ENCODE measurements at places on chromosomes 13 and 19.

GRCh38 chr19:30367421-30367820 lies 4.8 kb upstream of the ZNF536 start:
- DNase-seq = no peak

- no peak for DNase-seq
Measured at GRCh38 chr19:13795595-13796300, 505 bp downstream of the ZSWIM4 start.

- no peak for DNase-seq
Measured at GRCh38 chr19:36072081-36072480, 17.4 kb downstream of the WDR62 start.

- no peak for DNase-seq
Measured at GRCh38 chr19:35305181-35305580, 13.2 kb downstream of the MAG start.

DNA sequence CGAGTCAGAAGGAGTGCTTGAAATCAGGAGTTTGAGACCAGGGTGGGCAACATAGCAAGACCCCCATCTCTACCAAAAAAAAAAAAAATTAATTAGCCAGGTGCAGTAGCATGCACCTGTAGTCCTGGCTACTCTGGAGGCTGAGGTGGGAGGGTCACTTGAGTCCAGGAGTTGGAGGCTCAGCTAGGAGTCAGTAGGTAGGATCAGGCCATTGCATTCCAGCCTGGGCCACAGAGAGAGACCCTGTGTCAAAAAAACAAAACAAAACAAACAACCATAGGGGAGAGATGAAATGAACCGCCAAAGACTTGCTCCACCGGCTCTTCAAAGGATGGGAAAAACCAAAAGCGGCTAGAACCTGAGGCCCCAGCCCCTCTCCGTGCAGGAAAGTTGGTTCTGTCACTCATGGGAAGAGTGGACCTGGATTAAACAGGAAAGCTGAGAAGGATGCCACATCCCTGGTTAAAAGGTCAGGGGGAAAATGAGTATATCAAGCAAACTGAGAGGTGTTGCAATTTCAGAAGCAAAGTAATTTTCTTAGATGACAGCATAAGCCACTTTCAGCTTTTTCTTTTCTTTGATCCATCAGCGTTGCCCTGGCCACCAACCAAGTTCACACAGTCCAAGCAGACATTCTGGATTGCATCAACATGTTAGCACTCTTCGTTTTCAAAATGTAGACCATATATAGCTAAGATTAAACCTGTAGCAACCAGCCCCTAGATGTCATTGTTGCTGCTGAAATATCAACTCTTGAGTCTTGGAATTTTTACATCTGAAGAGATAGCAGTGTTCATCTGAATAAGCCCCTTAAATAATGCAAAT lies 8.9 kb upstream of the ZNF507 start:
- no peak for DNase-seq

DNA sequence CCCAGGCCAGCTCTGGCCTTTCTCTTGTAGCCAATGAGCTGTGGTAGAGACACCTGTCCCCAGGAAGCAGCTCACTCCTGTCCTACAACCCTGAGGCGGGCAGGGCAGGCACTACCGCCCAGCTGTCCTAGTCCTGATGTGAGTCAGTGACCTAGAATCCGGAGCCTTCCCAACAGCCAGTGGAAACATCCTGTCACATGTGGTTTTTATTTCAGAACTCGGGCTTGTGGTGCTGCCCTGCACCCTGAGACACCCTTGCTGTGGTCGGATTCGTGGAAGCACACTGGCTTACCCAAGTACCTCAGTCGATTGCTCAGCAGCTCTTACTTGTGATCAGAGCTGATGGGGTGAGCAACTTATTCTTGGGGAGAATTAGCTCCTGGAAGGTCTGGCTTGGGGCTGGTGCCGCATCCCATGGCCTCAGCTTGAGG lies 83.6 kb upstream of the ARHGEF7 start:
- DNase-seq = no peak

- no peak for DNase-seq
Measured at GRCh38 chr19:34963573-34964406, at the start of gene ZNF792. ZNF792 (minus strand) TSS chr19:34964229; CDS start chr19:34963662, 567 bp downstream.

GRCh38 chr13:111962431-111962891 lies 104.5 kb upstream of the SOX1 start:
- no peak for DNase-seq

DNA sequence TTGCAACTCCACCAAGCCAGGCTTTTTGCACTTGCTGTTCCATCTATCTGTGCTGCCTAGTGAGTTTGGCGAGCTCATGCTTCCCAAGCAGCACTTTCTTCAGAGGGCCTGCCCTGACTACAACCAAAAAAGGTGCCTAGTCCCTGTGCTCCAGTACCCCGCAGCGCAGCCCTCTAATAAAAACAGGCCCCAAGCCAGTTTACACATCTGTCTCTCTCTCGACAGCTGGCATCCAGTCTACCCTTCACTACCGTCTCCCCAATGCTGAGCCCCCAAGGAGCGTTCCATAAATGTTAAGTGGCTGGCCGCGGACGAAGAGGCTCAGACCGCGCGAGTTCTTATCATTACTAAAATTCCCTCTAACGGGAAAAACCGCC lies 512 bp downstream of the MED4 start:
- DNase-seq = no peak

- DNase-seq = no peak
Measured at GRCh38 chr13:48210178-48210577, 22.8 kb upstream of the ITM2B start.

DNA sequence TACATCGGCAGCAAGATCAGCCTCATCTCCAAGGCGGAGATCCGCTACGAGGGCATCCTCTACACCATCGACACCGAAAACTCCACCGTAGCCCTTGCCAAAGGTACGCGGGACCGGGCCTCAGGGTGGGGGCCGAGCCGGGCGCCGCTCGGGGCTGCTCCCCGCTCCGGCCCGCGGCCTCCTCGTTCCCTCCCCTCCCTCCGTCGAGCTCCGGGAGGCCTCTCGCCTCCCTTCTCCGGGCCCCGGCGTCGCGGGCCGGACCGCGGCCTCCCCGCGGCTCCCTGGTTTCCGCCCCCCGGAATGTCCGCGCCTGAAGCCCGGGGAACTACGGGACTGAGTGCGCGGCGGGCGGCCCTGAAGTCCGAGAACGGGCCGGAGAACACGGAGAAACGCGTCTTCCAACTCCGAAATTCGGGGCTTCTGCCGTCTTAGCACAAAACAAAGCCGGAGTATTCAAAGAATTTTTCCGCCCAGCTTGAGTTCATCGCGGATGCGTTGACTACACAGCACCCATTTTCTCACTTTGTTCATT lies 423 bp downstream of the LSM14A start:
- DNase-seq = no peak

DNA sequence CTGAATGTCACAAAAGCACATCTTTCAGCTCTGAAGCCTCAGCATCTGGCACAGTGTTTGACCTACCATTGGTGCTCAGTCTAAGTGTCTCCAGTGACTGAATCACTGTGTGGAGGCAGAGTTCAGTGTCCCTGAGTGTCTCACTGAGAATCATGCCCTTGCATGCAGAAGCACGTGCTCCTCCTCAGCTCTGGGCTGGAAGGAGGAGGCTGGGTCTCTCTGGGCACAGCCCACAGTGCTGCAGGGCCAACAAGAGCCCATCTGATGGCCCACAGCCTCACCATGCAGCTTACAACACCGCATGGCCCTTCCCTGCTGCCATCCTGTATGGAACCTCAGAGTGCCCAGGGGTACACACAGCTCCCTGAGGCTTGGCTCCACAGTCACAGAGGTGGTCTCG lies 86.1 kb downstream of the TEX26 start:
- no peak for DNase-seq

DNA sequence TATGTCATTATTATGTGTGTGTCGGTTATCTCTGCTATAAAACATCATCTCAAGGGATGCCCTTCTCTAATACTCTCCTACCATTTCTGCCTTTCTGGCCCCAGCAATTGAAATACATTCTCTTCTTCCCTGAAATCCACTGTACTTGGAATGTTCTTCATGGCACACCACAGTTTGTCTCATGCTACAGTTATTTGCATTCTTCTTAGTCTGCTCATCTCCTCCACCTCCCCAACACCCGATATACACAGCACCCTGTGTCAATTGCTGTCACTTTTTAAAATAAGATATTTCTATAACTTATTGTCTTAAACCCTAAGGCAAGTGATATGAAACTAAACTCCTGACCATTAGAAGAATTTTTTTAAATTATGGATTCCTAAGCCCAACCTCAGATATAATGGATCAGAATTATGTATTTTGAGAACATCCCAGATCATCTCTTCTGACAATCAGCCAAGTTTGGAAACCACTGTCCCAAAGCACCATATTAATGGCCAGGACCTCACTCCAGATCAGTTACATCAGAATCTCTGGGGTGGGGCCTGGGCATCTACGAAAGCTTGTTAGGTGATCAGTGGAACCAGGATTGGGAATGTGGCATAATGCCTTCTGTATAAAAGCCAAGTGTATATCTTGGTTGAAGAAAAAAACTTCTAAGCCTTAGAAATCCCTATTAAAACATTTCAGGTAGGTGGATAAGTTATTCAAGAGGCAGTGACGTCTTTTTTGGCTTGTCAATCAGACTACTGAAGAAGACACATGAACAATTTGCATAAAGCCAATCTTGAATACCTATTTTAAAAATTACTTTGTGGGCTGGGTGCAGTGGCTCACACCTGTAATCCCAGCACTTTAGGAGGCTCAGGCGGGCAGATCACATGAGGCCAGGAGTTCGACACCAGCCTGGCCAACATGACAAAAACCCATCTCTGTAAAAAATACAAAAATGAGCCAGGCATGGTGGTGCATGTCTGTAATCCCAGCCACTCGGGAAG lies 30.0 kb upstream of the KBTBD7 start:
- DNase-seq = no peak

DNA sequence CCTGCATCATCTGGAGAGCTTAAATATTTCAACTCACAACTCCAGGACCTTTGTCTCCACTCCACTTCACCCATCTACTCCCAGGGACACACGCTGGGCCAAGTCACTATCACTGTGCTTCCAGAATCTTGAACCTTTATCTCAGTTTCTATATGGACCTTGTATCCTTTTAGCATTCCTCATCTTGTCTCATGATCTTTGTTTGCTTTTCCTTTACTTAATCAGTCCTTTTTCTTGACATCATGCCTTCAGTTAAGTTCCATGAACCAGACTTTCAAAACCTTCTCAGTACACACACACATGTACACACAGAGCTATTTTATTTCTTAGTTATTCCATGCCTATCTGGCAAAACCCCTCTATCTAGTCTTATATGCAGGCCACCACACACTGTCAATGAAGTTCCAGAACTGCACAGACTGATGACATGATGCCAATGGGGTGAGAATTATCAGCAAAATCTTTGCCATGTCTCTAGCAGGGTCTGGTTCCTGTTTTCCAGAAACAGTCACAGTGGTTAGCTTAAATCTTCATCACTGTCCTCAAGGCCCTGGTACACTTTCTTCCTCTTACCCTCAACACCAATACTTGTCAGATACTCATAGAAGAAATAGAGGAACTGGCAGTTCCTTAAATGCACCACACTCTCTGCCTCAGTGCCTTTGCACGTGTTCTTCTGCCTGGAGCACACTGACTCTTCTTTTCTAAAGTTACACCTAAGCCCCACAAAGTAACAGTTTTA lies 77.6 kb upstream of the STARD13 start:
- DNase-seq = no peak

DNA sequence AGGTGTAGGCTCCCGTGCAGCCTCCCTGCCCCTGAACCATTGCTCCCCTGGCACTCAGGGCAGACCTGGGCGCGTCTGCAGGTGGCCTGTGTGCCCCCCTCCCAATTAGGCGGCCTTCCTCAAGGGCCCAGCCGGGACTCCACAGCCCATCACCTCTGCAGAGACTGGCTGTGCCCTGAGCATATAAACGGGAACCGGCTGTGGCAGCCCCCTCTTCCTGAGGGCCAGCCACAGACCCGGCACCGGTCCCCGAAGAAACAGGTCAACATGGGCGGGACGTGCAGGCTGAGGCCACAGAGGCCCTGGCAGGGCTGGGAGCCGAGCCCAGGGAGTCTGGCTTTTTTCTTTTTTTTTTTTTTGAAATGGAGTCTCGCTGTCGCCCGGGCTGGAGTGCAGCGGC lies 12.0 kb downstream of the PIAS4 start:
- DNase-seq = no peak

DNA sequence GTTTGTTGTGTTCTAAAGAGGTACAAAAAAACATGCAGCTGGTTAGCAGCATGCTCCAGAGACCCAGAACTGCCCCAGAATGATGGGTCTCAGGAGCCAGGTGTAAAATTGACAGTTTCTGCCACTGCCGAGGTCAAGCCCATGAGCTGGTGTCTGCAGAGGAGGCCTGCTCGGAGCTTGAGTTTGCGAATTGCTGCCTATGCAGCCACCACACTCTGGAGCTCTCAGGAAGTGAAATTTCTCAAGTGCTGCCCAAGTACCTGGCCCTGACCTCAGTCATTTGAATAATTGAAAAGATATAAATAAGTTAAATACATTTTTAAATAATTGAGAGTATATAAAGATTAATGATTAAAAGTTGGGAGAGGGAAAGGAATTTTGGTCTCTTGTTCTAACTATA lies 66.4 kb downstream of the ZAR1L start:
- no peak for DNase-seq

GRCh38 chr19:30690525-30690924 lies 318.3 kb downstream of the ZNF536 start:
- no peak for DNase-seq

DNA sequence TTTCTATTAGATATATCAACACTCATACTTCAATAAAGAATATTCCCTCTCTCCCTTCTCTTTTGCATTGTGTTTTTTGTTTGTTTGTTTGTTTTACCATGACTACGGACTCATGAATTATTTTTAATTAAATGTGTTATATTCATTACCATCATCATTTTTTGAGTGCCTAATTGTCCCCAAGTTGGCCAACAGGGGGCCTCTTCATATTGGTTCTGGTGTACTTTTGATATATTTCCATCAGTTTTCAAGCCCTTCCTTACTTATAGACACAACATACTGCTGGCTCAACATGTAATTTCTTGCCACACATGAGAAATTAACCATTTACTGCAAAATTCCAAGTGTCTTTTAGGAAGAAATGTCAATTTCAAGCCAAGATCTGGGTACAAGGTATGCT lies 54.5 kb upstream of the GPC6 start:
- no peak for DNase-seq

DNA sequence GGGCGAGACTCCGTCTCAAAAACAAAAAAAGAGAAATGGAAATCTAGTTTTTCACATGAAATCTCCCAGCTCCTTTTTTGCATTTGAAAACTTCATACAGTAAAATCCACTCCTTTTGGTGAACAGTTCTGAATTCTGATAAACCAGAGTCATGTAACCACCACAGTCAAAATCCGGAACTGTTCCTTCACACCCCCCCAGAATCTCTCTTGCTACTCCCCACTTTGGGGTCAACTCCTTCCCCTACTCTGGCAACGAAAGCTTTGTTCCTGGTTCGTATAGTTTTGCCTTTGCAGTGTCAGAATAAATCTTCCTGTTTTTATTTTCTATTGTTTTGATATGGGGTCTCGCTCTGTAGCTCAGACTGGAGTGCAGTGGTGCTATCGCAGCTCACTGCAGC lies 23.7 kb downstream of the RCN3 start:
- no peak for DNase-seq

All from vagina (tissue), 2 donors.